Right renal pelvis (tissue), 4 donors: ENCODE measurements at places on chromosomes 7 and 10. TPM values are rescaled to one million over a fixed set of nuclear protein-coding genes. Genes with fewer than 3 reads are reported as not detected.

- DNase-seq = no peak
These were observed 209.0 kb downstream of the LRMDA start for GRCh38 chr10:75640381-75640780.

Gene FGL2
- polyA plus RNA-seq = 103 TPM

- no peak for DNase-seq
These were observed 82.2 kb downstream of the SLC16A9 start for GRCh38 chr10:59627366-59628018.

DNA sequence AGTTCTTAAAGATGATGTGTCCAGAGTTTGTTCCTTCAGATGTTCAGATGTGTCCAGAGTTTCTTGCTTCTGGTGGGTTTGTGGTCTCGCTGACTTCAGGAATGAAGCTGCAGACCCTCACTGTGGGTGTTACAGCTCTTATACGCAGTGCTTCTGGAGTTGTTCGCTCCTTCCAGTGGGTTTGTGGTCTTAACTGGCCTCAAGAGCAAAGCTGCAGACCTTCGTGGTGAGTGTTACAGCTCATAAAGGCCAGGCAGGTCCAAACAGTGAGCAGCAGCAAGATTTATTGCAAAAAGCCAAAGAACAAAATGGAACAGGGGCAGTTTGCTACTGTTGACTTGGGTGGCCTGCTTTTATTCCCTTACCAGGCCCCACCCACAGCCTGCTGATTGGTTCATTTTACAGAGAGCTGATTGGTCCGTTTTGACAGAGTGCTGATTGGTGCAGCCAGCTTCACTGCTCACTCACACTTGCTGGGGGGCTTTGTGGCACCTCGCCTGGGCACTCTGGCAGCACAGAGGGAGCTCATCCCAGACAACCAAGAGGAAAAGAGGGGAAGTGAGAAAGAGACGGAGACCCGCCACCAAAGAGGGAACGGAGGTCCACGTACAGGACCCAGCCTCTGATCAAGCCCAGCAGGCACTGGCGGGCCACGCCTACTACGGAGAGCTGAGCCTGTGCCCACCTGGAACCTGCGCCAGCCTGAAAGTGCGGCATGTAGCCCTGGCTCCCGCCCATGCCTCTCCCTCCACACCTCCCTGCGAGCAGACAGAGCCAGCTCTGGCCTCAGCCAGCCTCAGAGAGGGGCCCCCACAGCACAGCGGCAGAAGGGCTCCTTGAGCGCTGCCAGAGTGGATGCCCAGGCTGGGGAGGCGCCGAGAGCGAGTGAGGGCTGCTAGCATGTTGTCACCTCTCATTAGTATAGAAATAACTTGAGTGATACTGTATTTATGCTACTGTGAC, 55.8 kb upstream of the SEMA3C start:
- no peak for DNase-seq
